ENCODE measurements at places on chromosomes 7 and 10. TPM values are rescaled to one million over a fixed set of nuclear protein-coding genes. Genes with fewer than 3 reads are reported as not detected.
A peak's percentile ranks its signal among the peaks of the same experiment; 100 is the strongest.

ANXA8L1 gene
- polyA plus RNA-seq: 0.18 TPM

- no peak for DNase-seq
Observed at GRCh38 chr10:20993830-20994527, 96.9 kb upstream of the NEBL start.

DNA sequence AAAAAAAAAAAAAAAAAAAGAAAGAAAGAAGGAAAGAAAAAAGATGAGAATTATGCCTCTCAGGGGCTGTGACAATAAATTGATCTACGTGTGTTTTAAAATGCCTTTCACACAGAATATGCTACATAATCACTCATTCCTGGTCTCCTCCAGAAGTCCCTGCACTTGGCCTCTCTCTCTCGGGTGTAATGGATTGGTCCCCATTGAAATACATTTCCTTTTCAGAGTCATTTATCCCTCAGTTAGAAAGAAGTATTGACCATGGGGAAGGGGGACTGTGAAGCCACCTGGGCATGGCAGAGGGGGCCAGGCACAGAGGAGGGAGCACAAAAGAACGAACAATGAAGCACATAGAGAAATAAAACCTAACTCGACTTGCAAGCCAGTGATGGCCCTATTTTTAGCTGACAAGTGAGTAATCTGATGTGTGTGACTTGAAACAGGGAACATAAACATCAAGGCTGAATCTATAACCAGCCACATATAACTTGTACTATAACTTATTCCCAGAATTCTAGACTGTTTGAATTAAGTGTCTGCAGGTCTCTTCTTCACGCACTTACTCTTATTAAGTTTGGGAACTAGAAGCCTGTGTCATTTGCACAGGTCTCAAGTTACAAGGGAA, 490.8 kb downstream of the KCNMA1 start:
- DNase-seq: no peak

DNA sequence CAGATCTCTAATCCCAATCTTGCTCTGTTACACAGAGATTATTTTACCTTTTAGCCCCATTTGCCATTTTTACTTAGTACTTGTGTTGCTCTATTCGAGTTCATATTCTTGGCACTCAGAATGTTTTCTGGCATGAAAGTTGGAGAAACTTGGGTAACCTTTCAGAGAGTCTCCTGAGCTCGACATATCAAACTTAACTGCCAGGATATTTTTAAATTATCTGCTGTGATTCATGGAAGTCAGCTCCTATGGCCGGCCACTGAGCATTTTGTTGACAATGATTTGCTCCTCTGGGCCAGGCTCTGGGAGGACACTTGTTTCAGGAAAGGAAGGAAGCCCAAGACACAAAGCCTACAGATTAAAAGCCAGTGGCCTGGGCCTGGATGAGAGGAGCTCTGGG, 396.7 kb downstream of the TNS3 start:
- DNase-seq: peak; percentile 71

GRCh38 chr7:131281266-131282048, 46.2 kb upstream of the MKLN1 start:
- DNase-seq: no peak

CEP55 gene
- 6.0 TPM for polyA plus RNA-seq

All from hindlimb muscle (tissue), 1 donor.